ENCODE measurements at places on chromosomes 12 and 14.

GRCh38 chr14:35825968-35826217 is 245 bp upstream of the BRMS1L start:
- DNase-seq: no peak

- DNase-seq: no peak
Measured at GRCh38 chr12:124601706-124602105, 34.3 kb upstream of the NCOR2 start.

- DNase-seq: no peak
Measured at GRCh38 chr12:65878540-65878939, 54.3 kb downstream of the HMGA2 start.

DNA sequence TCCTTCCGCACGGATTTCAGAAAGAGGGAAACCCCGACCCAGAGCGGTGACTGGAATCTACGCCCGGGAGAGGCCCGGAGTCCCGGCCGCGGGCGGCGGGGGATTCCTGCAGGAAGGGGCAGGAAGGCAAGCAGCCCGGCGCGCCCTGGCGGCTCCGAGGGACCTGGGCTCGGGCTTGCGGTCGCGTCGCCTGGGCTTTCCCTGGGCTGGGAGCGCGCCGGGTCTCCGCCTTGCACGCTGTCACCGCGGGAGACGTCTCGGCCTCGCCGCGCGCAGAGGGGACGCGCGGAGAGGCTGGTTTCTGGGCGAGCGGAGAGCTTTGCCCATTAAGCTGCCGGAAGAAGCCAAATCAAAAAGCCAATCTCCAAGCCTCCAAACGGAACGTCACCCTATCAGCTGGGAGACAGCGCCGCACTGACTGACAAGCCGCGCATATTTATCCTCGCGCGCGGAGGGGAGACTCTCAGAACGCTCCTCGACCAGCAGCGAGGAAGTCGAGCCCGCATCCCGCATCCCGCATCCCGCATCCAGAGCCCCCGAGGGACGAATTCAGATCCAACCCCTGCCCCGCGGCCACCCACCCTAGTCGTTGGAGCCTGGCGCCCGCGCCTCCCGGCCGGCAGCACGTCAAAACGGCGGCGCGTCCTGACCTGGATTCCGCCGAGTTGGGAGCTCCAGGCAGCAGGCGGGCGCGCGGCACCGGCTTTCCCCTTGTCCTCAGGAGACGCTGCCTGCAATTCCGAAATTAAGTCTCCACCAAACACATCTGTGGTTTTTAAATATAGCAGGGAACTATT is at the start of gene SLC8A3:
Gene SLC8A3, minus strand, starts transcription at position 293 of the 797 bp plus-strand sequence. CDS start 20,529 bp downstream, outside the sequence.
- DNase-seq: no peak
